ENCODE measurements at places on chromosomes 4 and X. TPM values are rescaled to one million over a fixed set of nuclear protein-coding genes. Genes with fewer than 3 reads are reported as not detected.

- DNase-seq = peak; percentile 32
Measured at GRCh38 chr4:123106747-123107146, 184.3 kb upstream of the NUDT6 start.

DNA sequence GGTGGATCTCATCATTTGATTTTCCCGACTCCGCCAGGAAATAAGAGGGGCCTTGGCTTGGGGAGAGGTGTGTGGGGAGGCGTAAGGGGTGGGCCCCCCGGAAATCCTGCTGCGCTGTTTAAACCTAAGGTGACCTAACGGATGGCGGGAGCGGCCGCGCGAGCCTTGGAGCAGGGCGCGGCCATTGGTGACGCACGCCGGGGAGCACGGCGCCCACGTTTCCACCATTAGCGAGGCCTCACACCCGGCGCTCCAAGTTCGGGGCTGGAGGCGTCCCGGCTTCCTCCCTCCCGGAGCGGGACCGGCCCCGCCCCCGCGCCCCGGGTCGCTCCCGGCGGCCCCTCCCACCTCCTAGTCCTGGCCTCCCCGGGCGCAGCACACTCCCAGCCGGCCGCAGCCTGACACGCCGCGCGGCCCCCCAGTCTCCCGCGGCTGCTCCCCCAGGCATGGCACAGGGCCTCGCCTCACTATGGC lies at the start of gene SMS:
Gene SMS (plus strand): TSS at position 354 of the 474 bp plus-strand sequence. CDS start 116 bp downstream, at position 470.
- peak; percentile 86 for DNase-seq

DNA sequence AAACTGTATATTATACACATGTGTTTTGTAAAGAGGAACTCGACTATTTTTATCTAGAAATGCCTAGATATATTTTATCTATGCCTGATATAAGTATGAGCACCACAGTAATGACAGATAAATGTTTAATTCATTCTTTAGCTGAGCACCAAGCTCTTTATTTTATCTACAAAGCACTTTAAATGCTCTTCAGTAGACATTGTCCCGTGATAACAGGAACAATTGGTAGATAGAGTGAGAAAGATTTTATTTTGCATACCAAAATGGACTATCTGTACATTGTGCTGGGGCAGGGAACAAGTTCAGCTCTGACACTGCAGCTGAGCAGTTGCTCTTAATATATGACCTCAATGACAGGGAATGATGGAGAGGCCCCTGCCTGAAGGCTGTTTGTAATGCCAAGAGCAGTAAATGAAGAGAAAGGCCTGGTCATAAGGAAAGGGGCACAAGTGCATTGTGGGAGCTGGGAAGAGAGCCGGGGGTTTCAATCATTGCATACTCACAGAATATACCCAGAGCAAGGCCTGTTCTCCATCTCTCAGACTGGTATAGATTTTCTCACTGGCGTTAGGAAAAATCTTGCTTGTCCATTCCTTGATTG lies 57.3 kb downstream of the SEPTIN11 start:
- no peak for DNase-seq

DNA sequence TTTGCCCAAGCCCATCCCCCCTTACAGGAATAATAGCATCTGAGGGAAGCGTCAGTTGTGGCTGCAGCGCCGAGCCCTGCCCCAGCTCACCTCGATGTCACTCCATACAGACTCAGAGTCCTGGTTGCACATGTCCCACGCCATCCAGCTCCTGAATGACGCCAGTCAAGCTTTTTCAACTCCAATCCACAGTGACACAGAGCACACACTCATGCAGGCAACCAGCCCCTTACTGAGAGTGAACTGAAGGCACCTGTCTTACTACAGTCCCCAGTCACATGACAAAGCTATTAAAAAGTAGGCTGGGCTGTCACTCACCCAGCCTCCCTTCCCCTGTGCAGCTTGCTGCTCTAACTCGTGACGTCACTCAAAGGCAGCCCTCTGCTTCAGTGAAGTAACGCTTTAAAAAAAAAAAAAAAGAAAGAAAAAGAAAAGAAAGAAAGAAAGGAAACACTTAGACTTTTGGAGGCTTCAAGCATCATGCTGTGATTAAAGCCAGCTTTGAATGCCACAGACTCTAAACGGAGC lies at the start of gene PPARGC1A:
Gene PPARGC1A (minus strand): TSS at position 234 of the 528 bp plus-strand sequence. CDS start 90 bp downstream, at position 144.
- peak; percentile 74 for DNase-seq

The SYTL5 gene
- 3.0 TPM for total RNA-seq

The MED12 gene
- total RNA-seq = 47.8 TPM

GRCh38 chr4:143435955-143436354 lies 77.5 kb upstream of the SMARCA5 start:
- no peak for DNase-seq

The NSG1 gene
- 7.9 TPM for total RNA-seq

The GPR50 gene
- total RNA-seq = not detected

GRCh38 chr4:161317000-161317399 lies 846.8 kb downstream of the FSTL5 start:
- DNase-seq = no peak

DNA sequence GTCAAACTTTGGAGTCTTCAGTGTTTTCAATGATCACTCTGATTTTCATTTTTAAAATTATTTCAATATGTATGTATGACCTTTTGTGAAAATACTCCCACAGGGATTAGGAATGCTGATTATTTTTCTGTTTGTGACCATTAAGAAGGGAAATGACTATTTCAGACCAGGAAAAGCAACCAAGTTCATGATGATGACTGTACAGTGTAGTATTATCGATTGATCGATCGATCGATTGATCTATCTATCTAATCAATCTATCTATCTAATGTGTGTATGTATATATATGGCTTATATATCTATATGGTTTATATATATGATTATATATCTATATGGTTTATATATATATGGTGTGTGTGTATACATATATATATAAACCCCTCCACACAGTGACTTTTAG lies 131.5 kb upstream of the VEGFC start:
- no peak for DNase-seq

The PI4K2B gene
- 17.8 TPM for total RNA-seq

GRCh38 chrX:65034292-65034667 lies 58.0 kb upstream of the ZC4H2 start:
- DNase-seq = no peak

The TNIP2 gene
- 51.5 TPM for total RNA-seq

DNA sequence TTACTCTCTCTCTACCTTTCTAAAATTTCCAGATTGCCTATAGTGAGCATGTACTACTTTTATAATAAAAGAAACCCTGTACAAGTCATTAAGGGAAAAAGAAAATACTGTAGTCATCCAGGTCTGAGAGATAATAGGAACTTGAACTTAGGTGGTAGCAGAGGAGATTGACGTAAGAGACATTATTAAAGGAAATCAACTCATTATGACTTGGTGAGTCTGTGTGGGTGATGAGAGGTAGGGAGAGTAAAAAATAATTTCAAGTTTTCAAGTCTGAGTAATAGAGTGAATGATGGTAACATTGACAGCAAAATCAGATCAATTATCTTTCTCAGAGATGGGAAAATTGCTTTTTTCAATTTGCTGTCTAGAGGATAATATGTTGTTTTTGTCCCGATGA lies 44.0 kb upstream of the ZCCHC12 start:
- DNase-seq = no peak

The SMPX gene
- 0.65 TPM for total RNA-seq

GRCh38 chr4:116755051-116755450 lies 330.3 kb downstream of the TRAM1L1 start:
- no peak for DNase-seq

The TMPRSS11B gene
- not detected for total RNA-seq

DNA sequence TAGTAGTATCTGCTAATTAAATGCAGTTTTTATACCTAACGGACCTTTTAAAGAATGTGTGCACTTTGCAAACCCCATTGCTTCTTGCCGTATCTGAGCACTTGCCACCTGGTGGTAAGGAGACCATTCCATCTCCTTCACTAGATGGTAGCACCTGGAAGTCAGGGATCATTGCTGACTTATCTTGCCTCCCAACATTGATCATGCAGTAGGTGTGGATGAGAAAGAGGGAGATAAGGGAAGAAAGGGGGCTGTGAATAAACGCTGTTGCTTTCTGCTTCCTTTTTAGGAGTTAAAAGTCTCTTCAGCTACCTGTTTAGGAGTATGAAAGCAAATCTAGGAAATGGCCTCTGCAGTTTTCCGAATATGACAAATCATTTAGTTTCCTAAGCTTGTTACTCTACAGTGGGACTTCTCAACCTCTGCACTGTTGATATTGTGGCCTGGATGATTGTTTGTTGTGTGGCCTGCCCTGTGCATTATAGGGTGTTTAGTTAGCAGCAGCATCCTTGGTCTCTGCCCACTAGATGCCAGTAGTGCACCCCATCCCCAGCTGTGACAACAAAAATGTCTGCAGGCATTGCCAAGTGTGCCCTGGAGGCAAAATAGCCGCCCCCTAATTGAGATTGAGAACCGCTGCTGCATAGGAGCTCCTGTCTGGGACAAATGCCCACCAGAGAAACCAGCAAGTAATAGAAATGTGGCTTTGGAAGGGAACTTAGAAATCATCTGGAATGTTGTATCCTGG lies 38.8 kb downstream of the GAB1 start:
- DNase-seq = peak; percentile 44

DNA sequence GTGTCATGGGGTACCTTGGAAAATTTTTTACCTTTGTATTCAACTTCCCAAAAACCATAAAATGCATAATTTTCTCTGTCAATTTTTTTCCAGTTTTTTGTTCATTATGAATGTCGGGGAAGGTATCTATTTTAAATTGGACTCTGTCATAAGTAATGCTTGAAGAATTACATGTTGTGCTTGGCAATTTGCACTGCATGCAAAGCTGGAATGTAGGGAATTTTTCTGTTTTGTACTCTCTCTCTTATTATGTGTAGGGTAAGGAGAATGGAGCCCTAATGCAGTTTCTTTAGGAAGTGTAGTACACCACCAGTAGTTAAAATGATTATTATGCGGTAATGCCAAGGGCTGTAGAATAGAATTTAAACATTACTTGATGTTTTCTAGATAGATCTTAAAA lies 137.7 kb upstream of the LIMCH1 start:
- DNase-seq = no peak

GRCh38 chr4:26879805-26880204 lies 19.2 kb downstream of the STIM2 start:
- DNase-seq = no peak

DNA sequence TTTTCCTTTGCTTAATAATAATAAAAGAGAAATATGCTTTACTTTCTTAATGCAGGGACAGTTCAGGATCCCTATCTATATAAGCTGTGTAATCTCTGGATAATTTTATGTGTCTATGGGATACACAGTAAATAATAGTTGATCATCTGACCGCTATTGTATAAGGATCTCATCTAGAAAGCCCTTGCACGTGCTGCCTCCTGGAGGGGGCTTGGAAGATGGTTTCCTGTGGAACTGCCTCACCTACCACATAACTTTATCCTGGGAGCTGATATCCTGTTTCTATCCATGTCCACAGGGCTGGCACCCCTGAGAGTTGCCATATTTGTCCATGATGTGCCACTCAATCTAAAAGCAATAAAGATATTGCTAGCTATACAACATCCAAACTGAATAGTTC lies 139.3 kb upstream of the FRMPD4 start:
- no peak for DNase-seq

GRCh38 chr4:94489098-94489497 lies 37.4 kb downstream of the PDLIM5 start:
- no peak for DNase-seq

DNA sequence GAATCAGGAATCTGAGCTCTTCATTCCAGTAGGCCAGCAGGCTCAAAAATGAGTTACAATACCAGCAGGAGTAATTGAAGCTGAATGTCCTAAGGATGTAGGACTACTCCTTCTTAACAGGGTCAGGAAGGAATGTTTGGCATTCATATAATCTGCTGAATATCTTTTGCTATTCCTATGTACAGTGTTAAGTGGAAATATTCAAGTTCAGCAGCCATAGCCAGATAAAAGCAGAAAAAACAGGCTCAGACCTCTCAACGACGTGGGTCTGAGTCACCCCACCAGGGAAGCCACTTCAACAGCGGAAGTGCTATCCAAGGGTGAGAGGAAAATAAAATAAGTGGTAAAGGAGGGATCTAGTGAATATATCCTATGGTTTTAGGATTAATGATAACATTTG lies 577.0 kb downstream of the SPOCK3 start:
- no peak for DNase-seq

DNA sequence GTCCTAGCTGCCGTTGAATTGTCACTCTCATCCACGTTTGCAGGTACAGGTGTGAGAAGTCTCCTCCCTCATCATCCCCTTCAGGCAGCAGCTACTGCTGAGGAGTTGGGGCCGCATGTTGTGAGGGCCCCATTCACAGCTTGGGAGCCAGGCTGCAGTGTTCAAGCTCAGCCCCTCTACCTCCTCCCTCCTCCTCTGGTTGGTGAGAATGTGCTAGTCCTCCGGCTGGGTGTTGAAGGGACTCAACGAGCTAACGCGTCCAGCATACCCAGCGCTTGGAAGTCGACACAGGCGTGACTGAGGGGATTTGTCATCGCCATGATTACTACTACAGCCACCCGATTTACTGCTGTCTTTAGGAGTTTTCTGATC lies 82.0 kb upstream of the PSAPL1 start:
- no peak for DNase-seq

- DNase-seq = no peak
Measured at GRCh38 chr4:185112104-185112503, 31.0 kb upstream of the SLC25A4 start.

DNA sequence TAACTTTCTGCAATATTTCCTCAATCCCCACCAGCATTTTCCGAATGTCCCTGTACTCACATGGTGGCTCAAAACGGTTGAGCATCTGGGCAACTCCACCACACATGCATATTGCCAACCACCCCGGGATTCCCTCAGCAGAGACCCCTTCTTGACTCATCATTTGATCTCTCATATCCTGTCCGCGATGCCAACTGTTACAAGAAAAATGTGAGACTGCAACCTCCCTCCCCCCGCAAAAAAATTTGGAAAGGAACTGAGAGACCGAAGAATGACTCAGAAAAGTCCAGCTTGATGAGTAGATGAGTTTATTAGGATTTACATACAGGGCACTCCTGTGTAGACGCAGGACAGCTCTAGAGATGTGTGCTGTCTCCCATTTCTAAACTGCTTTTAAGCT lies 561.4 kb downstream of the ZIC3 start:
- DNase-seq = no peak

DNA sequence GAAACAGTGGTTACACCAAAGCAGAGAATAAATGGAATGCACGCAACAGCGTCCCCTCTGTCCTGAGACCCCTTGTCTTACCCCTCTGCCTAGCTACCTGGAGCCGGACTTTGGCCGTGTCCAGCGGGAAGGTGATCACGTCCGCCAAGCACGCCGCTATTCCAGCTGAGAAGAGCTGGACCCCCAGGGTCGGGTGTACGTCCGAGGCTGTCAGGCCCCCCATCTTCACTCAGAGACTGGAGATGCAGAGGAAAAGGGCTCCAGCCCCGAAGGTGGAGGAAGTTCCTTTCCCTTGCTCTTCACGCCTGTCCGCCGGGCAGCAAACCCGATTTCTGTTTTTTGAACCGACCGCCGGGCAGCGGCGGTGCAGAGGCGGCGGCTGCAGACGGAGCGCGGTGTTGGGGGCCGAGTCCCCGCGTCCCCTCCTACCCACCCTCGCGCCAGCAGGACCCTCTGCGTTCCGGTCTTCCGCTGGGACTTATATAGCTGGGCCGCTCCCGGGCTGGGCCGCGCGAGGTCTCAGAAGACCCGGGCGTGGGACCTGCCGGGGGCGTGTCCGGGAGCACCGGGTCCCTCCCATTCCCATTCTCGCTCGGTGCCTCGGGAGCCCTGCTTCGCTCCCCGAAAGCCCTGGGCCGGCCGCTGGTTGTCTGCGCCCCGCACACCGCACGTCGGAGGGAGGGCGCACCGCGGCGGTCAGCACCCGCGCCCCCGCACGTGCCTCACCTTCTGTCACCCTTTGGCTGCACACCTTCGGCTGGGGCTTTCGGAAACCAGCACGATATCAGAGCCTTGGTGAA lies at the start of gene UCP1:
Gene UCP1 (minus strand): TSS at position 455 of the 800 bp plus-strand sequence. CDS start 232 bp downstream, at position 223.
- DNase-seq = peak; percentile 35

The ATP10D gene
- 9.9 TPM for total RNA-seq

All from mucosa of descending colon (tissue), 3 donors.